MCF 10A (cell line): ENCODE measurements at places on chromosomes 5 and 9. TPM values are rescaled to one million over a fixed set of nuclear protein-coding genes. Genes with fewer than 3 reads are reported as not detected.

GRCh38 chr5:169864483-169864882 lies 115.8 kb downstream of the INSYN2B start:
- DNase-seq = no peak

DNA sequence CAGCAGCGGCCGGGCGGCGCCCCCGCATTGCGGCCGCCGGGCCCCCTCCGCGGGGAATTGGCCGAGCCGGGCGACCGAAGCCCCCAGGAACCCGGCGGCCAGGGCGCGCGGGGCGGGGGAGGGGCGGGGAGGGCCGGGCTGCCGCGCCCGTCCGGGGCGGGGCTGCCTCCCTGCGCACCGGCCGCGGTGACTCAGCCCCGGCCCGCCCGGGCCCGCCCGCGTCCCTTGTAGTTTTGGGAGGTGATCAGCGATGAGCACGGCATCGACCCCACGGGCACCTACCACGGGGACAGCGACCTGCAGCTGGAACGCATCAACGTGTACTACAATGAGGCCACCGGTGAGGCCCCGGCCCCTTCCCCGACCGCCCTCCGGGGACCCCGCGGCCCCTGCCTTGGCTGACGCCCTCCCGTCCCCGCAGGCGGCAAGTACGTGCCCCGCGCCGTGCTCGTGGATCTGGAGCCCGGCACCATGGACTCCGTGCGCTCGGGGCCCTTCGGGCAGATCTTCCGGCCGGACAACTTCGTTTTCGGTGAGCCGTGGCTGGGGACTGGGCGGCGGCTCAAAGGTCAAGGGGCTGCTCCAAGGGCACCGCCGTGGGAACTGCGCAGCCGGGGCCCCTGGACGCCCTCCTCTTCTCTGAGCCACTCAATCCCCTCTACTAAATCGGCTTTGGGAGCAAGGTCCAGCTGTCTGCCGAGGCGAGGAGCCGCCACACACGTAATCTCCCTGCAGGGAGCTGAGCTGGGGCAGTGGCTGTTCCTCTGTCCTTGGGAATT lies 592 bp downstream of the TUBB4B start:
- DNase-seq = peak; percentile 71

- no peak for DNase-seq
These were observed 218.8 kb downstream of the PRR16 start for GRCh38 chr5:120682851-120683250.

DNA sequence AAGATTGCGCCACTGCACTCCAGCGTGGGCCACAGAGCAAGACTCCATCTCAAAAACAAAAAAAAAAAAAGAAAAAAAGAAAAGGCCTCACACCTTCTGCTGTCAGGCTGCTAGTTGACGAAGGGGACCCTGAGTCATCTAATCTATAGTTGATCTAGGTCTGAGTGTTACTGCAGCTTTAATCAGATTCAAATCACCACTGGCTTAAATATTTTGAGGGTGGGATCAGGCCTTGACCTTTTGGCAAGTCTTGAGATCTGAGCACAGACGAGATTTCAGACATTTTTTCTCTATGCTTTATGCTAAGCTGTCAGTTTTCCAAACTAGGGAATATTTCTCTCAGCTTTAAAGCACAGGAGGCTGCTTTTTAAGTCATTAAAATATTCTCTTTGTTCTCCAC lies 240.9 kb downstream of the GLIS3 start:
- DNase-seq = no peak

DNA sequence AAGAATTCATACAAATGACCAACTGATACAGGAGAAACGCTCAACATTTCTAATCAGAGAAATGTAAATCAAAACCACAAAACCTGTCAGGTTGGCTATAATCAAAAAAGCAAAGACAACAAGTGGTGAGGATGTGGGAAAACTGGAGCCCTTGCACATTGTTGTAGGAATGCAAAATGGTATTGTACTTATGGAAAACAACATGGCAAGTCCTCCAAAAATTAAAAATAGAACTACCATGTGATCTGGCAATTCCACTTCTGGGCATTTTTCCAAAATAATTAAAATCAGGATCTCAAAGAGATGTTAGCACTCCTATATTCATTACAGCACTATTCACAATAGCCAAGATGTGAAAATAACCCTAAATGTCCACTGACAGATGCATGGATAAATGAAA lies 76.1 kb downstream of the FNIP1 start:
- DNase-seq = no peak

The FKBP15 gene
- 32.2 and 32.6 TPM in 2 replicates for total RNA-seq

DNA sequence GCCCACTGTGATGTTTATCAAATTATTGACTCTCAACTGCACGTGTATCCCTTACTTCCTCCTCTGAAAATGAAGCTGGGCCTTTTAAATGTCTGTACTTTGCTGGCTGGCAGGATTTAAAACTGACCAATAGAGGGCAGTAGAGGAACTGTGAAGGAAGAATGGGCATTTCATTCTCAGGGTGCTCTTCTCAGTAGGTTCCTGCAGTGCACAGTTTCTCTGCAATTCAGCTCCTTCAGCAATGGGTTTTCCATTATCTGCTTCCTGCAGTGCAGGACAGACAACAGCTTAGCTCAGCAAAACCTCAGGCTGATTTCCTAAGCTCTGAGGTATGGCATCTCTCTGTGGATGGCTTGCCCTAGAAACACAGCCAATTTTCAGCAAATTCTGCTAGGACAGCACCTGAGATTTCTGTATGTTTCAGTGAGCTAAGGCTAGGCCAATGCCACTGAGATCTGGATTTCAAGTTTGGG lies 298.4 kb upstream of the PRDM9 start:
- DNase-seq = peak; percentile 76

GRCh38 chr5:91042247-91042935 lies 340.7 kb downstream of the ARRDC3 start:
- no peak for DNase-seq

The PCDHGA3 gene
- total RNA-seq = 0.07 and 0.25 TPM in 2 replicates

The IGIP gene
- total RNA-seq = 7.5 and 8.3 TPM in 2 replicates

- no peak for DNase-seq
These were observed 99.8 kb upstream of the DAP start for GRCh38 chr5:10860645-10861422.

GRCh38 chr5:68547622-68548021 lies 332.1 kb downstream of the PIK3R1 start:
- DNase-seq = no peak

GRCh38 chr5:91684625-91685024 lies 301.5 kb upstream of the ARRDC3 start:
- no peak for DNase-seq

- DNase-seq = no peak
These were observed 57.2 kb downstream of the ITGA1 start for GRCh38 chr5:52844885-52845284.

GRCh38 chr5:163660486-163660885 lies 155.1 kb downstream of the MAT2B start:
- DNase-seq = no peak
